Brain (organoid and tissue), 16 donors: ENCODE measurements at places on chromosomes 1 and 21.

- DNase-seq: no peak
Observed at GRCh38 chr1:203548892-203549291, 54.9 kb downstream of the OPTC start.

GRCh38 chr1:58660105-58660504, 39.8 kb downstream of the MYSM1 start:
- DNase-seq: no peak

DNA sequence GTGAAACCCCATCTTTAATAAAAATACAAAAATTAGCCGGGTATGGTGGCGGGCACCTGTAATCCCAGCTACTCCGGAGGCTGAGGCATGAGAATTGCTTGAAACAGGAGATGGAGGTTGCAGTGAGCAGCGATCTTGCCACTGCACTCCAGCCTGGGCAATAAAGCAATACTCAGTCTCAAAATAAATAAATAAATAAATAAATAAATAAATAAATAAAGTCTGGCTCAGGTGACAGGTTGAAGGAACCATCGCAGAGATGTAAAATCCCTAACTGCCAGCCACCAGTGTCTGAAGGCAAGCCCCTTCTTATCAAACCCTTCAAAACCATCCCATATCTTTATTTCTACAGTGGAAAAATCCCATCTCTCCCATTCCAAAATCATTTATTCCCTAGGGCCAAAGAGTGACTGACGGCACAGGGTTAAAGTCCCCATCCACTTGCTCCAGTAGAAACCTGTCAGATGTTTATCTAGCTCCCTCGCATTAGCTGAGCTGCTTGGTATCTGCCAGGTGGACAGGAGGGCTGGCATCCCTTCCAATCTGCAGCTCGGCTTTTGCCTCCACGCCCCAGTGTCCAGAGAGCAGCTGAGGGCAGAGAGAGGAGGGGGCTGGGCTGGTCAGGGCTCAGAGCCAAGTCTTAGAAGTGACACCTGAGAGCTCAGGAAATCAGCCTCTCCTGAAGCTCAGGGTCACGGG, 5.0 kb downstream of the CSRP1 start:
- DNase-seq: no peak

DNA sequence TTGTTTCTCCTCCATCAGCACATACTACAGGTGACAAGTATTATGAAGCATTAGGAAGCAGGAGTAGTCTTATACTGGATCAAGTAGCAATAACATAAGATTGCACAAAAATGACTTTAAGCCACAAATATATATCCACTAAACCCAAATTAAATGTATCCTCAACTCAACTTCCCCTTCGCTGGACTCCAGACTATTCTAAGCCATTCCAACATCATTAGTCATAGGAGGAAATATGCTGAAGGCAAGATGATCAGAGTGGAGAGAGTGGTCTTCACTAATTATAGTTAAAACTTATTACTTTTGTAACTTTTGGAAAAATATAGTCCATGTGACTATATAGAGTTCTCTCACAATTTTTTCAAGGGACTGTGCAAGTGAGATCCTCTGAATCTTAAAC, 390.7 kb upstream of the ZP4 start:
- DNase-seq: no peak

GRCh38 chr1:33018112-33018511, 18.6 kb downstream of the AK2 start:
- no peak for DNase-seq
